NB4 (cell line): ENCODE measurements at places on chromosomes 16 and 17.
A peak's percentile ranks its signal among the peaks of the same experiment; 100 is the strongest.

GRCh38 chr16:81440888-81441761 lies 3.5 kb upstream of the CMIP start:
- no peak for DNase-seq

- peak; percentile 53 for DNase-seq
These were observed 62.9 kb upstream of the MGAT5B start for GRCh38 chr17:76805319-76805718.

DNA sequence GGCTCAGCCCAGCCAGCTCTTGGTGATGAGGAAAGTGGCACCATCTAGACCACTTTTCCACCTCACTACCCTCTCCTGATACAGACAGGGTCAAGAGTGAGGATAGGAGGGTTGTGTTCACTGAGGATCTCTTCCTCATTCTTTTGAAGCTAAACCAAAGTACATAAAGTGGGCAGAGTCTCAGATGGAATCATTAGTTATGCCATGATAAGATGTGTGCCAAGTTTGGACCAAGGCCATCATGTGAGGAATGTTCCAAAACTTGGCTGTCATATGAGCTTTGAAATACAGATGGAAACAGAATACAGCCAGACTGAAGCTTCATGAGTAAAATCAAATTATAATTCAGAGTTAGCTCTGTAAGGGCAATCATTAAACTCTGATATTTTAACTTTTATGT lies 37.2 kb downstream of the ACSM1 start:
- DNase-seq: no peak

- DNase-seq: no peak
These were observed 17.8 kb downstream of the LUC7L3 start for GRCh38 chr17:50737118-50737698.

GRCh38 chr16:16149710-16150116 lies 73.6 kb downstream of the ABCC6 start:
- no peak for DNase-seq

DNA sequence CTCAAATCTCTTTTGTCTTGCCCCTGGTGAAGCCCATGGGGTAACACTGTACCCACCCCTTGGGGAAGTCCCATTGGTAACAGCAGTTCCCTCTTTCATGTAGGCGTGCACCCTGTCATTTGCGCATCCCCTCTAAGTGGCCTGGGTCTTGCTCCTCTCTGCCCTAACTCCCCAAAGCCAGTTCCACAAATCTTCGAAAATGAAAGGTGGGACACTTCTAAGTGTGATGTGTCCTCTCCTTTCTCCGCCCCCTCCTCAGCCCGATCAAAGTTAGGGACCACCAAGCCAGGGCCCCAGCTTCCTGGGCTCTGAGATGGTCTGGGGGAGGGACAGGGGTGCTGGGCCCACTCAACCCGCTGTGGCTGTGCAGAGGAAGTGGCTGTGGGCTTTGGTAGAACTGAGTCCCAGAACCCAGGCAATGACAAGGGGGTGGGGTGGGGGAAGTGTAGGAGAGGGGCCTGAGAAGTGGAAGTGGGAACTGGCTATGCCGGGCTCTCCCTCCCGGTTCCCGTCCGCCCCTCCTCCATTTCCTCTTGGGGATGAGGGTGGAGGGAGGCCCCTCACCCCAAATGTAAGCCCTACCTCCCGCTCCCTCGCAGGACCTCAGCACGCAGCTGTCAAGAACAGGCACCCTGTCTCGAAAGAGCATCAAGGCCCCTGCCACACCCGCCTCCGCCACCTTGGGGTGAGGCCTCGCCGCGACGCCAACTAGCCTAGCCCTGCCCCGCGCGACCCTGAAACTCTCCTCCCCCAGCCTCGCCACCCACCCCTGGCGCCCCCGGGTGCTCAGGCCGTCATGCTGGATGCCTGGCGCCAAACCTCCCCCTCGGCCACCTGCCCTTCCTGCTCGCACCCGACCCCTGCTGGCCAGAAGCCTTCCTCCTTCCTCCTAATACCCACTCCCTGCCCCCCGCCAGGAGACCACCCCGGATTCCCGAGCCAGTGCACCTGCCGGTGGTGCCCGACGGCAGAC lies 8.7 kb downstream of the ABI3 start:
- peak; percentile 74 for DNase-seq

GRCh38 chr17:45676695-45677094 lies 107.4 kb upstream of the CRHR1 start:
- peak; percentile 51 for DNase-seq

DNA sequence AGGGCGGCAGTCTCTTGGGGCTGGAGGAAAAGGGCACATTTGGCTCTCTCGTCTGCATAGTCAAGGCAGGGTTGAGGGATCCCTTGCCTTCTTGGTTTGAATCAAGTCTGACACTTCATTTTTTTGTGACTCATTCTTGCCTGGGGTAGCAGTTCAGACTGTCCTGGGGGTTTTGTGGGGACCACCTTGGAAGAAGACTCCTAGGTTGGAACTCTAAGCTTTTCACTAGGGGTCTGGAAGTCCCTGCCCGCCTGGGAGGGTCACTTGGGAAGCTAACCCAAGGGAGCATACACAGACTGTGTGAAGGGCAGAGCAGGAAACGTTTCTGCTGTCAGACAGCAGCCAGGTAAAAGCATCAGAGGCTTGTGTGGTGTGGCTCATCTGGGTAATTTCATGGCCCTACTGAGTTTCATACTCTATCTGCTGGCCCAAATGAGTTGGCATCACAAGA lies 11.3 kb downstream of the YPEL2 start:
- DNase-seq: no peak

GRCh38 chr17:75270218-75270965 lies 639 bp downstream of the MIF4GD start:
- DNase-seq: peak; percentile 96

DNA sequence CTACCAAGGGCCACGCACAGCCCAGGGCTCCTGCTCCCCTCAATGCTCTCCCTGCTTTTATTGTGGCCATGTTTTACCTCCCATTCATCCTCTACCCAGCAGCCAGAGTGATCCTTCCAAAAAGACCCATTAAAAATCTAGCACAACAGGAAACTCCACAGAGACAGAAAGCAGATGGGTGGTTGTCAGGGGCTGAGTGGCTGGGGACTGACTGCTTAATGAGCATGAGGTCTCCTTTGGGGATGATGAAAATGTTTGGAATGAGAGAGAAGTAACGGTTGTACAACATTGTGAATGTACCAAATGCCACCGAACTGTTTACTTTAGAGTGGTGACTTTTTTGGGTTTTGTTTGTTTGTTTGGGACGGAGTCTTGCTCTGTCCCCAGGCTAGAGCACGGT lies 107.4 kb downstream of the GAS7 start:
- DNase-seq: no peak

DNA sequence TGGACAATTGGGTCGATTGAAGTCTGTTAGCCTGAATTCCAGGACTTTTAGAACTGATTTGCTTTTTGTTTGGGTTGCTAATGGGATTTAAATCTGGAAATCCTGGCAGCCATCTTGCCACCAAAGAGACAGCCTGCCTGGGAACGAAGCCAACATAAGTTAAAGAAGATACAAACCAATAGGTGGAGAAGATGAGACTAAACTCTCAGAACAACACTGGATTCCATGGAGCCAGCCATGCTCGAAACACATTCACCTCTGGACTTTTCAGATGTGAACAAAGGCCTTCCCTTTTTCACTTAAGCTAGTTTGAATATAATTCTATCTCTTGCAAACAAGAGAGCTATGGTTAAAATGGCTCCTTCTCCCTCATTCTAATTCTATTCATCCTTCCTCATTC lies 135.9 kb downstream of the TOX3 start:
- no peak for DNase-seq

DNA sequence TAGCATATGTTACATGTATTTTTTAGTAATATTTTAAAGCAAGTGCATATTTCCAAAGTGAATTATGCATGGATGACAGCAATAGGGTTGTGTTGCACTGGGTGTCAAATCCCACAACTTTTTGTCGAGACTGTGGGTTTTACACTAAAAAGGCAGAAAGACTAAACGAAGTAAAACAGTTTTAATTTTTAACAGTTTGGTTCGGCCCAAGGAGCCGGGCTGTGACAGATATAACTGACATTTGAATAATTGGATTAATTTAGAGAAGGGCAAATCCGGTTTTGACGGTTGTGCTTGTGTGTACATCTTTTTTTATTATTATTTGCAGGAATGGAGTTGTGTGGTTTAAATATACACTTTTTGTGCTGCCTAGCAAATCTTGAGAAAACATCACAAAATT lies 263.6 kb downstream of the FTO start:
- DNase-seq: no peak

- peak; percentile 44 for DNase-seq
These were observed 115.1 kb downstream of the PRKCB start for GRCh38 chr16:23950898-23951297.

GRCh38 chr17:49471089-49471683 lies 23.9 kb upstream of the NGFR start:
- DNase-seq: no peak

- DNase-seq: no peak
These were observed 6.2 kb downstream of the CNP start for GRCh38 chr17:41972571-41973407.

DNA sequence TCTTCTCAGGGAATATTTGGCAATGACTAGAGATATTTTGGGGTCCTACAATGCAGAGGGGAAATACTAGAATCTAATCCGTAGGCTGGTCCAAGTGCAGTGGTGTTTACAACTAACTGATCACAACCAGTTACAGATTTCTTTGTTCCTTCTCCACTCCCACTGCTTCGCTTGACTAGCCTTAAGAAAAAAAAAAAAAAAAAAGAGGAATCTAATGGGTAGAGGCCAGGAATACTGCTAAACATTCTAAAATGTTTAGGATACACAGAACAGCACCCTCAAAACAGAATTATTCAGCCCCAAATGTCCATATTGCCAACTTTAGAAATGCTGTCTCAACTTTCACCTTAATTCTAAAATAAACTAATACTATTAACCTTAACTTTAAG lies 49.0 kb upstream of the SKAP1 start:
- no peak for DNase-seq

DNA sequence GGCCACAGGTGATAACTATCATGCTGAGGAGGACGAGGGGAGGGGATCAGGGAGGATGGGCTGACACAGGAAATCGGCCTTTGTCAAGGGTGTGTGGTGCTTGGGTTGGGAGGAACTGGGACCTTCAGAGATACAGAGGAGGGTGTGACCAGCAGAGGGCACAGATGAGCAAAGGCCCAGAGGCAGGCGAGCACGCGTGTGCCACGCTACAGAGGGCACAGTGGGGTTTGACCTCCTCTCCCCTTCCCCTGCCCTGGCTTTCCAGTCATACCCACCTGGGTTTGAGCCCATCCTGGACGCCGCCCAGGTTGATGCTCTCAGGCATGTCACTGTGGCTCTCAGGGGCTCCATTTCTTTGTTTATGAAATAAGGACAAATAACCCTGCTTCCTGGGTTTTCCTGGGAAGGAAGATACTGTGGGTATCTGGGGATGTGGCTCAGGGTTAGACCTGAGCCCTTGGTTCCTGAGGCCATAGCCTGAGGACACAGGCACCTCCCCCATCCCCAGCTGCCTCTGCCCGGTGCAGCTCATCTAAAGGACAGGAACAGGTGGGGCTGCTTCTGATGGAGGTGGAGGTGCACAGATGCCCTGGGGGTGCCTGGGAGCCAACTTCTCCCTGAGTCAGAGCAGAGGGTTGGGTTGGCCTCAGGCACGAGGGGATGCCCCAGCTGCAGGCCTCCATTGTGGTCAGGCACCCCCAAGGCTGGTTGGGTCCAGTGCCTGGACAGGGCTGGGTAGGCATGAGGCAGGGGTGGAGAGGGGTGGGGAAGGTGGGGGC lies 51.8 kb downstream of the BEAN1 start:
- DNase-seq: peak; percentile 85
